Substantia nigra (tissue), 51 donors: ENCODE measurements at places on chromosomes 2 and 18.

- DNase-seq = no peak
Observed at GRCh38 chr2:164661349-164661748, 40.1 kb upstream of the GRB14 start.

DNA sequence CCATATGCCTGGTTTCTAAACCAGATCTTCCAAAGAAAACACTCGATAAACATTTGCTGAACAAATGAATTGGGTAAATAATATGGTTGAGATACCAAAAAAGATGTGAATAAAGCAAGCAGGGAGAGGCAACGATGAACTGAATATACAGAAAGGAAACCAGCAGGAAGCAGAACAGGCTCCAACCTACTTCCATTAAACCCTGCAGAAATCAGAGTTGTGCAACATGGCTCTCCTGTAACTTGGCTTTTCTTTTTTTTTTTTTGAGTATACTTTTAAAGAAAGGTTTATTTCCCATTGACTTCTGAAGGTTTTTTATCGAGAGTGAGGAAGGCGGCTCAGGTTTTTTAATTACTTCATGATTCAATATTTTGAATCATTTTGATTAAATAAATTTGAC lies 23.5 kb downstream of the ITSN2 start:
- no peak for DNase-seq

GRCh38 chr2:42860319-42861094 lies 68.1 kb upstream of the HAAO start:
- no peak for DNase-seq

DNA sequence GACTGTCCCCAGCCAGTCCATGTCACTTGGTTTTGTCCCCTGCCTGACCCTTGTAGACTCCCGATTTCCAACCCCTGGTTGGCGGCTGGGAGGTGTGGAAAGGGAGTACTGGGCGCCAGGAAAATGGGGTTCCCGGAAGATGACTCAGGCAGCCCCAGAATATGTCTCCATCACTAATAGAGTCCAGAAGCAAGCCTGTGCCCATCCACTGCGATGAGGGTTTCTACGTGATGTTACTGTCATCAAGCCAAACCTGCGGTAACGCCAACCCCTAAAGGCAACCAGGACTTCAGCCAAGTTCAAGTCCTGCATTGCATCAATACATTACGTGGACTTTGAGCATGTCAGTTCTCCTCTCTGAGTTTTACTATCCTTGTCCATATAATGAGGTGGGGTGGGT lies 62.0 kb upstream of the TAF1B start:
- DNase-seq = no peak

GRCh38 chr18:43393174-43393573 lies 115.9 kb upstream of the SYT4 start:
- no peak for DNase-seq

DNA sequence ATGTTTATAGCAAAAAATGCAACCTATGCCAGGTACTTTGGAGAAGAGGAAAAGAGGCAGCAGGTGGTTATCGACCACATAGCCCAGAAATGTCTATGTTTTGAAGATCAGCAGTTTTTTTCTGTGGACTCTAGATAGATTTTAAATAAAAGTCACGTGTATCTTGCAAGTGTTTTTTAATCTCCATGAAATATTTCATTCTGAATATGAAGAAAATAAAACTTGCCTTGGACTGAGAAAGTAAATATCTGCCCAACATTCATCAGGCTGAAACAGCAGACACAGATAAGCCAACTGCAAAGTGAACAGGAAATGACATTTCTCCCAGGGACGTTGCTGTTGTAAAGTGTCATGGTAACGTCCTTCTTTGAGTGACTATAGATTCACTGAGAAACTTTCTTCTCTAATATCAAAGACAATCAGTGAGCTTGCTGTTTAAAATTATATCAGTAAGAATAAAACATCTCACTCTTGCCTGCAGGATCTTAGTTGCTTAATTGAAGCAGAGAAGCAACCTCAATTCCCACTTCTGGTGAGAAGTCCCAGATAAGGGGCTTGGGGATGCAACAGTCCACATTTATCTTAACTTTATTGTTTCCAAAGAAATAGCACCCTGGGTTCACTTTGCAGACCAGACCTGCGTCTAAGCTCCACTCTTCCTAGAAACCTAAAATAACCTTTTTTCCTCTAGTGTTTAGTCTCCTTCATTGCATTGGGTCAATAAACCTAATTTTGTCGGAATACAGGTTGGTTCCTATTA lies 6.3 kb downstream of the MYOM1 start:
- no peak for DNase-seq

DNA sequence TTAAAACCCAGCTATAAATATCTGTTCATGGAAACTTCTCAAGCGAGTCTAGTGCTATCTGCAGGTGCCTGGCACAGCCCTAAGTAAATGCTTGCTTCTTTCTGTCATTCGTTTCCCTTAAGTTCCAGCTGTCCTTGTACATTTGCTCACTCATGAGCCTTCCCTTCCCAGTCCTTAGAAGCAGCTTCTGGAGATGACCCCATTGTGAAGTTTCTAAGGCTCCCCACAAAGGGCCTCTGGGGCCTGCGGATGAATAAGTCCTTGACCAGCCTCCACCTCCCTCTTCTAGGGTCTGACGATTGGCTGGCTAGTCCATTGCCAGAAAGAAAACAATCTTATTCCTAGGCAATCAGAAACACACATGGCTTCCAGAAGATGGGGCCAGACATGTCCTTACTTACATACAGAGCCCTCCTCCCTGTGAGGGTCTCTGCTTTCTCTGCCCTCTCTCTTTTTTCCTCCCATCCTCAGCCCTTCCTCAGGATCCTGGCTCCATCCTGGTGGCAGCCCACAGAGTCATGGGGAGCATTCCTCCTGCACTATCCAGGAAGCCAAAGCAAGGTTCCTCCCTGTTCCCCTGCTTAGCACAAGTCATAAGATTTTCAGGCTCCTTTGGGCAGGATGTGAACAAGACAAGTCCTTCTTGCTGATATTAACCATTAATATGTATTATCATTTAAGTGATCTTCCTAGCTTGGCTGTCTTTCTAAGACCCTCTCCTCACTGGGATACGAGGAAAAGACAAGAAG lies 87.3 kb downstream of the TNFRSF11A start:
- DNase-seq = no peak

- no peak for DNase-seq
Observed at GRCh38 chr2:163157411-163157810, 318.8 kb upstream of the KCNH7 start.

DNA sequence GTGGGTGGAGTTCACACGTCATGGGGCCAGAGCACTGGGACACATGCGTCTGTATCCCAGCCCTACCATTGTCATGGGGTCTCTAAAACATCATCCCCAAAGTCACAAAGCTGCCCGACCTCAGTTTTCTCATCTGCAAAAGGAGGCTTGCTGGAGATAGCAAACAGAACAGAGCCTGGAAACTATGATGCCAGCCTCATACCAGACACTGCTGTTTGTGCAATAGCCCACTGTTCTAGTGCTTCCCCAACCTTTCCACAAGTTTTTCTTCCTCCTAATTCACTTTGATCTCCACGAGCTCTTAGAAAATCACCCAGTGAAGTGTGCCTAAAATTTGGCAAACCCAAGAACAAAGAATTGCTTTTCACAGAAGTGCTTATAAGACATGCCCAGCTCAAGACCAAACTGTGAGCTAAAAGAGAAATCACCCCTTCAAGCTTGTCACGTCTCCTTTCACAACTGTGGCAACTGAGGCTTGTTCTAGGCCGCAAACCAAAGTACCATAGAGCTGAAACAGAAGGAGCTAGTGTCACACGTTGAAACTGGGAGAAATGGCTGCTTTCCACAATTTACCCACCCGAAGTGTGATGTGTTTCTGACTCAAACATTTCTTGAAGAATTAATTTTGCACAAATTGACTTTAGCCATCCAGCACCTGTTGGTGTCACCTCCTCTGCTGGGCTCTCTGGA lies 162.7 kb upstream of the ID2 start:
- DNase-seq = no peak

DNA sequence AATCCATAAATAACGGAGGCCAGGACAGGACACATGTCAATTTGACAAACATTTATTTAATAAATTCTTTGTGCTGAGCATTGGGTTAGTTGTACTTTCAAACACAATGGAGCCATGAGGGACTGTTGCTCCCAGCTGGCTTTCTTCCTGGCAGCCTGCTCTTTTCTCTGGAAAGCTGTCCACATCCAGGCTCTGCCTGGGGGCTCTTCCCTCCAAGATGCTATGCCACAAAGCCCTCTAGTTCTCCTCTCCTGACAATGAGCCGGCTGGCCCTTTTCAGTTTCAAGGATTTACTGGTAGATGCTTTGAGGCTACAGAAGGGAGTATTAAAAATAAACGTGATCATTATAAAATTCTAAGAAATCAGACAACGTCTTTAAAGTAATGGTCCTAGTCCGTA lies 44.1 kb upstream of the SLC14A2 start:
- DNase-seq = no peak

- DNase-seq = no peak
Observed at GRCh38 chr2:105915005-105915558, 170.4 kb downstream of the NCK2 start.

GRCh38 chr2:120607506-120607905 lies 128.2 kb upstream of the GLI2 start:
- no peak for DNase-seq

- no peak for DNase-seq
Observed at GRCh38 chr2:183455056-183455455, 330.8 kb downstream of the NUP35 start.

- no peak for DNase-seq
Observed at GRCh38 chr2:74387346-74387745, 7.2 kb upstream of the DCTN1 start.

GRCh38 chr2:134912361-134912760 lies 6.3 kb upstream of the CCNT2 start:
- no peak for DNase-seq

DNA sequence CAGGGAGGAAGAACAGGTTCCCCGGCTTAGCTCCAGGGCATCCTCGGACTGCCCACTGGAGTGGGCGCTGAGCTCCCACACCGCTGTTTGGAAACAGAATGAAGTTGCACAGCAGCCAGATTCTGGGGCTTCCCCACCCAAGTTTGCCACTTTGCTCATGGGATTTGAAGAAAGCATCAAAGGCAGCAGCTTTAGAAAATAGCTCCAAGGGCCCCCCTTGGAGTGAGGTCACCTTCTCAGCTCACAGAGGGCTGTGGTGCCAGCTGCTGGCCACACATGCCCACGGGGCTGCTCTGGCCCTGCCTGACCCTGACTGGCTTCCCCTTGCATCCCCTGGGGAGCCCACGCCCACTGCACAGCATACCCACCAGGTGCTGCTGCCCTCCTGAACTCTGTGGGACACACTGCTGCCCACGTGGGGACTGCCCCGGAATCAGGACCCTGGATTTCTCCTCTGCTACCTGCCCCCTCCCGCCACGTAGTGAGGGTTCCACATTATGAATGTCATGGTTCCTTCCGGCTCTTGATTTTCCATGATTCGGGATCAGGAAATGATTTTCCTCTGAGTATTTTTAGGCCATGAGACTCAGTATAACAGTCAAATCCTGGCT lies 70.3 kb downstream of the TGOLN2 start:
- DNase-seq = no peak

DNA sequence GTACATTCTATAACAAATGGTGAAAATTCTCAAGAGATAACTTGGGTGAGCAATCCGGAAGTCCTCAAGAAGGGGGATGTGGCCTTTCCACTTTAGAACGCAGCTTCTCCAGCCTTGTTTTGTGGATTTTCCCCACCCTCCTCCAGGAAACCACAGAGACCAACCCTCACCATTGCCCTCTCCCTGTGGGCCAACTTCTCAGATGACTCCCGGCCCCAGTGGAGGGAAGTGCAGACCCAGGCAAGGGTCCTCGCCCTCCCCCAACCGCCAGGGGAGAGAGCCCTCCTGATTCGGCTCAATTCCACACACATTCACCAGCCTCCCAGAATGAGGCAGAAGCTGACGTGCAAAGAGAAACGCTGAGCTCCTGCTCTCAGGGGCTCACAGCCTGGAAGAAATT lies 277.2 kb downstream of the EIPR1 start:
- no peak for DNase-seq

- no peak for DNase-seq
Observed at GRCh38 chr2:102013206-102014040, 21.7 kb downstream of the IL1R2 start.

DNA sequence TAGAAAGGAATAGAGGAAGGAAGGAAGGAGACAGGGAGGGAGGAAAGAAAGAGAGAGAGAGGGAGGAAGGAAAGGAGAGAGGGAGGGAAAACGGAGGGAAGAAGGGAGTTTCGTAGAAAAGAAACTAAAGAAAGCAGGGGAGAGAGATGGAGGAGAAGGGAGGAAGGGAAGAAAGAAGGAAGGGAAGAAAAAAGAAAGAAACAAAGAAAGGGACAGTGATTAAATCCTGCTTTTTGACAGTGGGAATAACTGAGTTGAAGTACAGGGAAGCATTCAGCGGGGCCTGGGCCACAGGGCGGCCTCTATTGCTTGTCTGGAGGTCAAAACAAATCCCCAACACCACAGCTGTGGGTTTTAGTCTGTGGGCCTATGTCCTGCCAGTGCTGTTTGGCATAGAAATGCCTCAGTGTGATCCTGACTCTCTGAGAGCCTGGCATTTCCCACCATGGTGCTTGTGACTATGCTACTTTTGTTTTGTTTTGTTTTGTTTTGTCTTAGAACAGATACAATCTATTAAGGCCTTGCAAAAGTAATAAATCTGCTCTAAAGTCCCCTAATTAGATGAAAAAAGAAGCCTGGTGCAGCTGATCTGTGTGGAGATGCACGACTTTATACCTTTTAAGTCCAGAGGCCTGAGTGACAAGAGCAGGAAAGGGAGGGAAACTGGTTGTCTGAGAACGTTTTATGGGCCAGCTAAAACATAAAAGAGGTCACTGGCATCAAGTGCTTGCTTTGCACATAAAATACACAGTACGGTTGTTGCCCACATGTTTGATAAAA lies 40.0 kb downstream of the IL1RL2 start:
- DNase-seq = no peak

GRCh38 chr2:101766337-101766736 lies 68.8 kb downstream of the MAP4K4 start:
- DNase-seq = no peak

DNA sequence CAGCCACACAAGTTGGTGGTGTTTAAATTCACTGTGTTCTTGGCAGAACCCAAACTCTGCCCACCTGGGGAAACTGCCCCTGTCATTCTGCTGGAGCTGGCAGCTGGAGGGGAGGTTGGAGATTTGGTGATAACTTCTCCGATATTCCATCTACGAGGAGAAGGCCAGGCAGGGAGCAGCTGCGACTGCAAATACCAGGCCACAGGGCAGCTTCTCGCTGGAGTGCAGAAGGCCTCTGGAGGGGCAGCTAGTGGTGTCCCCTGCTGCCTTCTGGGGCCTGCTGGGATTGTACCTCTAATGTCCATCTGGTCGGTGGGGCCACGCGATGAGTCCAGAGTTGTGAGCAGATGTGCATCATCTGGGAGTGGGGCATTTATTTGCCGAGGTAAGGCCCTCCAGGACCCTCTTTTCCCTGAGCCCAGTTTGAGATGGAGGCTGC lies 98.9 kb downstream of the ACKR3 start:
- DNase-seq = no peak

DNA sequence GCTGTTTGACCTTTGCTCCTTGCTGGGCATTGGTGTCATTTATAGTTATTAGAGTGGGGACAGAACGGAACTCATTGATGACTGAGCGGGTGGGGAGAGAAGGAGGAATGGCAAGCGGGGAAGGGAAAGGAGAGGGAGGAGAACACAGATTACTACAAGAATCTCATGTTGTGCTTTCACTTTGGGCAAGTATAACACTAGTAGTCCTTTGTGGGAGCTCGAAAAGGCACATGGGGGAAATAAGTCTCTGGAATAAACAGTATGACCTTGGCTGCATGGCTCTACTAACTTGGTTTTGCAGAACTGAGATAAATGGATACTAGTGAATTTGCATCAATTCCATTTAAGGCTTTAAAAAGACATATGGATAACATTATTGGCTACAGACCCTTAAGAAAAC lies 161.7 kb upstream of the NABP1 start:
- DNase-seq = no peak

- no peak for DNase-seq
Observed at GRCh38 chr2:10502803-10503107, 54.6 kb upstream of the ODC1 start.
